ENCODE measurements at places on chromosomes 2 and 18.

DNA sequence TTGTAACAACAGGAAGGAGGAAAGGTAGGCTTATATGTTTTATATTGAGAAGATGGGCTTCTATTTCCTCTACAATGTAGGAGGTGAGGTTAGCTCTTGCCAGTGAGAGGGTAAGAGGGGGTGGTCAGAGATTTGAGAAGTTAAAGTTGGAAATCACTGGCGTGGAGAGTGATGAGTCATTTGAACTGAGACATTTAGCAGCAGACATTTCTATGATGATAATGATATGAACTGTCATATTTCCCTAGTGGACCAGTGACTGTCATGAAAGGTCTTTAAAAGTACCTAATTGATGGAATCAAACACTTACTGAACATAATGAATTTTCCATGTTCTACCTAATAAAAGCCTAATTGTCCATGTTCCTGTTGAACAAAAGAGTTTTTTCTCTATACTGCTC, 126.1 kb downstream of the FAM161A start:
- DNase-seq = no peak

GRCh38 chr2:121137571-121137970, 147.4 kb downstream of the TFCP2L1 start:
- no peak for DNase-seq

GRCh38 chr2:10305254-10305635, 2.5 kb downstream of the HPCAL1 start:
- DNase-seq = no peak

- DNase-seq = no peak
Observed at GRCh38 chr2:3461801-3462492, 57.4 kb downstream of the ADI1 start.

DNA sequence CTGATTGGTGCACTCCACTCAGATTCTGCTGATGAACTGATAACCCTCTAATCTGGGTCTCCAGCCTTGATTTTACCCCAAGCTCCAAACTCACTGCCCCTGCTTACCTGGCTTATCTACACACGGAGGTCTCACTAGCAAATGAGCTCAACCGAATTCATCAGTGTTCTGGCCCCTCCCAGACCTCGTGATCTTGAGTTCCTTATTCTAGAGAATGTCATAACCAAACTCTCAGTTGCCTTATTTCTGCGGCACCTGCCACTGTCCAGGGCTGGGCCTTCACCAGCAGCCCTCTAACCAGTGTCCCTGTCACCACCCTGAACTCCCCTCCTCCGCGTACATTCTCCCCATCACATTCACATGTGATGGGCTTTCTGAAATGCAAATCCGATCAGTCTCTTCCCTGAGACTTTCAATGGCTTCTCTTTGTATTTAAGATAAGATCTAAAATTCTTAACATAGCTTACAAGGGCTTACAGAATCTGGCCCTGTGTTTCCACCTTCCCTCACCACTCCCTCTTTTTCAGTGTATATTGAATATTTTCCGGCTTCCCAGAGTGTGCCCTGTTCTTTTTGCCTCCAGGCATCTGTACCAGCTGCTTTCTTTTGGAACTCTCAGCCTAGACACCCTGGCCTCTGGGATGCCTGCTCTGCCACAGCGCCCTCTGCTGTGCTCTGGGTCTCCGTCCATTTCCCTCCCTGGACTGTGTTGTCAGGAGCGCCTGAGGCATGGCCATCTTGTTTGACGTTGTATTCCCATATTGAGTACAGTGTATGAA, 31.1 kb downstream of the NAB1 start:
- DNase-seq = no peak

DNA sequence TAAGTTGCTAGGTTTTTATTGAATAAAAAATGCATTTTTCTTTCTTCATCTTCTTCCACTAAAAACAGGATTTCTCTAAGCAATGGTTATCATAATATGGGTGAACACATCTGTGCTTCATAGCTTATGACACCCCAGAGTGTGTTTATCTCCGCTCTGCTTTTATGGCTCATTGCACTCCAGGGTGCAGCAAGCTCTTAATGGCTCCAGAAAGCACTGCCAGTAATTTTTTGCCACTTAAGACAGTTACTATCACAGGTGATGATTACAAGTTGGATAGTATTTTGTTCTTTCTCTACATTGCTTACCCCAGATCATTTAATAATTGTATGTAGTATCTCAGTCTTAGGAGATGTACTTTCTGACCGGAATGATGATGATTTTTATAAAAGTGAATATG, 239.3 kb upstream of the CDH20 start:
- DNase-seq = no peak

GRCh38 chr2:18896125-18896764, 306.9 kb upstream of the NT5C1B start:
- DNase-seq = no peak

GRCh38 chr2:105496271-105496670, 97.4 kb upstream of the FHL2 start:
- DNase-seq = no peak

GRCh38 chr18:57276829-57277228, 75.5 kb upstream of the ST8SIA3 start:
- DNase-seq = no peak

- no peak for DNase-seq
Observed at GRCh38 chr18:27604583-27604982, 419.5 kb upstream of the CHST9 start.

DNA sequence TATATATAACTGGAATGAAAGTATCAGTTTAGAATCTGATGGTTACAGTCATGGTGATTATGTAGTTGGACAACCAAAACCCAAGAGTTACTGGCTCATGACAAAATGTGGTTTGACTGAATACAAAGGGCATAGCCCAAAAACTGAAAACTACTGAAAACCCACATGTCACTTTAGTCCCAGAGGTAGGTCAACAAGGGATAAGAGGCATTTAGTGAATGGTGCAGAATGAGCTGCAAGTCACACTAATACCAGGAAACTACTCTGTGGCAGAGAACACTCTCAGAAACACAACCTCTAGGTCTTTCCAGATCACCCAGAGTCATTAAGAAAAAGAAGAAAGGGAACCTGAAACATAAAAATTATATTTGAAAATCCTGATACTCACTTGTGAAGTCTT, 154.5 kb downstream of the AGPS start:
- no peak for DNase-seq

GRCh38 chr2:9650119-9650821, 19.5 kb upstream of the YWHAQ start:
- DNase-seq = no peak

DNA sequence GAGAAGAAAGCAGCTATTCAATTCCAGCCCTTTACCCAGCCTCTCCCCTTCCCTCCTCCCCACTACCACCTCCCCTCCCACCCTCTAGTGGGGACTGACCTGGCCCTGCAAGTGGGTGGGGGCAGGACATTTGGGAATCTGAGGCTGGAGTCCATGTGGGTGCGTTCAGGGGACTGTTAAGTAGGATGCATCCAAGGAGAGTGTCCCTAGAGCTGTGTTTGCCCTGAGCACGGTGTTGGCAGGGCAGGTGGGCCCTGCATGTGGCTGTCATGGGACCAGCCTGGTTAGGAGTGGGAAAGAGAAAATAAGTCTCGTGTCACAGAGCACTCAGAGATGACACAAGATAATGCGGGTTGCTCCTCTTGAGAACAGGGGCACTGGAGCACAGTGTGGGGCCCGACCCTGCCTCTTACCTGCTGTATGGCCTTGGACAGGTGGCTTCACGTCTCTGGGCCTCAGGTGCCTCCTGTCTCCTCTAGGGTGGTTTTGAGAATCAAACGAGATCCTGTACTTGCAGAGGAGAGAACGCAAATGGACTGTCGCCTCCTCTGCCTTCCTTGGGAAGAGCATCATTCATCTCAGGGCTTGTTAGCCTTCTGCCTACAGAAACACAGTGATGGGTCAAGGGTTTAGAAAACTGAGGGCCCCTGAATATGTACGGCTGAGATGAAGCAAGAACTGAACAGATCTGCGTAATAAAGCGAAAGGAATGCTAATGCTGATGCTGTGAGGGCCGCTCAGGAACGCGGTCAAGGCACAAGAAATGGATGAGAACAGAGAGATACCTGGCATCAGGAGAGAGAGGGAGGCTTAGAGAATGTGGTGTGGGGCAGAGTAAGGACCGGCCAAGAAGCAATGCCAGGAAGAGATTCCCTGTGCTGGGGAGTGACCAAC, 187.7 kb upstream of the HAAO start:
- no peak for DNase-seq

GRCh38 chr2:144659731-144660275, 139.9 kb upstream of the ZEB2 start:
- no peak for DNase-seq

DNA sequence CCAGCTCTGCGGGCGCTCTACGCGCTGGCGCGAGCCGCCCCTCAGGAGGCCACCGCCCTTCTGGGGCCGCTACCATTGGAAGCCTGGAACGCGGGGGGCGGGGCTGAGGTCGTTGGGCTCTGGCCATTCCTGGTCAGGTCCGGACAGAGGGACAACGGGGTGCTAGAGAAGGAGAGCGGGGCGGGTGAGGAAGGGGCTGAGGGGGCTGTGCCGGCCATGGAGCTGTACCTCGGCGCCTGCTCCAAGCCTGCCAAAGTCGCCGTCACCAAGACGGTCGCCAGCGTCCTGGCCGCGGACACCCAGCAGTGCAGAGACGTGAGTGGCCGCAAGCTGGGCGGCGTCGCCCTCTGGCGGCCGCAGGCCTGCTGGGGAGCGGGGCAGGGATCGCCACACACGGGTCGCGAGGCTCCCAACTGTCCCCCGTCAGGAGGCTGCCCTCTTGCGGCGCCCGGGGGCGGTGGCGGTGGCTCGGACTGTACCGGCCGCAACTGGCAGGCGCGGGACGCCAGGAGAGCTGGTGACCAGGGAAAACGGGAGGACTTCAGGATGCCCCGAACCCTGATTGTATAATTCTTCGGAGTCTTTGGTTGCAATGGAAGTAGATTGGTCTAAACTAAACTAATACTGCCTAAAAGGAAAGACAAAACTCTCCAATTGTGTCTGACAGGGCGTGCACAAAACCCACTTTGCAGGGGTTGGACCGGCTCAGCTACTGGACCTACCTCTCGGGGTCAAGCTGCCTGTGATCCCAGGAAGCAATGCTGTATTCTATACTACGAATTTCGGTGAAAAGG, at the start of gene FSIP2:
Gene FSIP2, plus strand, starts transcription at position 126 of the 794 bp plus-strand sequence. Its CDS starts 91 bp downstream, at position 217.
- no peak for DNase-seq

- DNase-seq = no peak
Observed at GRCh38 chr2:110104025-110104771, 11.4 kb downstream of the MALL start.

DNA sequence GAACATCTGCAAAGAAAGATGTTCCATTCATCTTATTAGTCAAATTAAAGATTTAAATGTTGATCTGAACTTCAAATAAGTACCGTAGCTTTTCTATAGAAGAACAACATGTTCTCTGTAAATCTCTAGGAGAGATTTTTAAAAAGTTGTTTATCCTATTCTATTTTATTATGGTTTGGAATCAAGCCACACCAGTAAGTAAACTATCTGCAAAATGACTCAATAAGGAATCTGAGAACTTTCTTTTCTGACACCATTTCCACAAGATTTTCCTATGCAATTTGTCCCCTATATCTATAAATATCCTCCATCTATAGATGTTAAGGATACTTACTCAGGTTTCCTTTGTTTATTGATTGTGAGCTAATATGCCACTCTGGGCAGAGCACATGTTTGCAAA, 736.6 kb downstream of the CBLN2 start:
- DNase-seq = no peak

- DNase-seq = no peak
Observed at GRCh38 chr18:52682260-52682659, 342.3 kb downstream of the DCC start.

GRCh38 chr2:42819160-42819559, 26.8 kb upstream of the HAAO start:
- no peak for DNase-seq

DNA sequence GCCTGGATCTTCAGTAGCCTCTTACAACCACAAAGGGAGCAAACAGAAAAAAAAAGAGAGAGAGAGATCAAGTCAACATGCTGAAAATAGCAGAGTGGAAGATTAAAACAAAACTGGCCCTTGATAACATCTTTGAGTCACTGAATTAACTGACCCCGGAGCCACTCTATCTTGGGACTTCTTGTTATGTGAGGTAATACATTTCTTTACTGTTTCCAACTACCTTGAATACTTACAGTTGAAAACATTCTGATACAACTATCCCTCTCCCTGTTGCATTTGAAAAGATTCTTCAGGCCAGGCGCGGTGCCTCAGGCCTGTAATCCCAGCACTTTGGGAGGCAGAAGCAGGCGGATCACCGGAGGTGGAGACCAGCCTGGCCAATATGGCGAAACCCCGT, 208.1 kb downstream of the MEMO1 start:
- DNase-seq = no peak

DNA sequence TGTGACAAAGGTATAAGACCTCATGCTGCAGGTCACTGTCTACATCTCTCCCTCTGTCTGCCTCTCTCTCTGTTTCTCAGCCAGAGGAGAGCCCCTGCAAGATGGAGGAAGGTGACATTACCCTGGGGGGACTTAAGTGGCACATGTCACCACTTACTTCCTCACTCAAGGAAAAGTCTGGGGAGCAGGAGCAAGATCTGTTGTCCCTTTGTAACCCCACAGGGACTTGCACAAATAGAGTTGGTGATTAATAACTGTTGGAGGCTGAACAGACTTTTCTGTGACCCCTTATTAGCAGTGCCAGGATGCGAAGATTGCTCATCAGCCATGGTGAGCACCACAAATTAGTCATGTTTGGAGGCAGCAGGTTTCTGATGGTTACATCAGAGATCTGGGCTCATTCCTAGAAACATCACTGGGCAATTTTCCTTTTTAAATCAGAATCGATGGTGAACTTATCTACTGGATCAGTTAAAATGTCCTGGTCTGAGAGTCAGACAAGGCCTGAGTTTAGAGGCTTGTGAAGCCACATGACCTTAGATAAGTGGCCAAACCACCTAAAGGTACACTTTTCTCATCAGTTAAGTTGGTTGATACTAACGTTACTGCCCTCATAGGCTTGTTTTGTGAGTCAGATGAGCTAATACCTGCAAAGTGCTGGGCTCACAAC, 81.2 kb upstream of the LTBP1 start:
- DNase-seq = no peak

DNA sequence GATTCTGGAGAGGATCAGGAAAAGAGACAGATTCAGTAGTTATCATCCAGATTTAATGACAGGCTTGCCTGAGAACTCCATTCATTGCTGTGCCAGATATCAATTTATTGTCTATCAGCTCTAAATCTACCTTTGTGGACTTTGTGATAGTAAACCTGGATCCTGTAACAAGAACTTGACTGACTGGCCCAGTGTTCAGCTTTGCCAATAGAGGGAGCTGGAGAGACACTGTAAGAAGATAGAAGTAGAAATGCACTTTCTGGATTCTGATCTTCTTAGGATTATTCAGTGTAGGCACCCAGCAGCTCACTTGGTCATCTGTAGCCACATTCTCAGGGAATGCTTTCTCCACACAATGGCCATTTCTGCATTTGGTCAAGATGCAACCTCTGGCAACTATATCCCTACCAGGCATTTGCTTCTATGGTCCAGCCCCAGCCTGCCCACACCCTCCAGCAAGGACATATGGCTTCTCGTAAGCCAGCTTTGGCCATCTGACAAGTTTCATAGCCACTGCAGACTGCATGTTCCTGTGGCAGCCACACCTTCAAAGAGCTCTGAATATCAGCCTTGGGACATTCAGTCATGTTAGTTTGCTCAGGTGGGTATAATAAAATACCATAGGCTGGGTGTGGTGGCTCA, 6.1 kb upstream of the SERPINB8 start:
- no peak for DNase-seq

- no peak for DNase-seq
Observed at GRCh38 chr18:48574667-48575300, 36.0 kb downstream of the CTIF start.

GRCh38 chr18:10826400-10826799, 300.6 kb downstream of the NAPG start:
- no peak for DNase-seq

- no peak for DNase-seq
Observed at GRCh38 chr2:25252291-25253152, 84.1 kb upstream of the POMC start.

- no peak for DNase-seq
Observed at GRCh38 chr2:226429476-226429875, 370.1 kb downstream of the IRS1 start.

Data from cerebellar nuclear complex (tissue), 1 donor.